Neural crest cell (in vitro differentiated cells): ENCODE measurements at places on chromosomes 1 and 21. TPM values are rescaled to one million over a fixed set of nuclear protein-coding genes. Genes with fewer than 3 reads are reported as not detected.

DNA sequence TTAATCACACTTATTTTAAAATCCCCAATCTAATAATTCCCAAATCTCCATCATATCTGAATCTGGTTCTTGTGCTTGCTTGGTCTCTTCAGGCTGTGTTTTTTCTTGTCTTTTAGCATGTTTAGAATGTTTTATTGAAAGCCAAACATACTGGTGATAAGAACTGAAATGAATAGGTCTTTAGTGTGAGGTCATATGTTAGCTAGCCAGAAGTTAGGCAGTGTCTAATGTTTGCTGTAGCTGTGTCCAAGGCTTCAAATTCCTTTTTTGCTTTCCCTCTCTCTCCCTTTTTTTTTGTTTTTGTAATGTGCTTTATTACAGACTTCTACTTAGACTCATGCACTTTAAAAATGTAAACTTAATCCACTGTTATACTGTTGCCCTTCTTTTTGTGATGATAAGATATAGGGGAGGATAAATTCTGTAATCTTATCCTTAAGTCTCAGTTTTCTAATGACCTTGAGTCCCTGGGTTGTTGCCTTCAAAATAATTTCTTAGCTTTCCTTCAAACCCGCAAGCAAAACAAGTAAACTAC lies 725.1 kb downstream of the BRINP3 start:
- DNase-seq = no peak

KIAA0319L gene
- total RNA-seq = 54.2 and 55.9 TPM in 2 replicates

SOX13 gene
- total RNA-seq = 60.9 and 64.4 TPM in 2 replicates

DNA sequence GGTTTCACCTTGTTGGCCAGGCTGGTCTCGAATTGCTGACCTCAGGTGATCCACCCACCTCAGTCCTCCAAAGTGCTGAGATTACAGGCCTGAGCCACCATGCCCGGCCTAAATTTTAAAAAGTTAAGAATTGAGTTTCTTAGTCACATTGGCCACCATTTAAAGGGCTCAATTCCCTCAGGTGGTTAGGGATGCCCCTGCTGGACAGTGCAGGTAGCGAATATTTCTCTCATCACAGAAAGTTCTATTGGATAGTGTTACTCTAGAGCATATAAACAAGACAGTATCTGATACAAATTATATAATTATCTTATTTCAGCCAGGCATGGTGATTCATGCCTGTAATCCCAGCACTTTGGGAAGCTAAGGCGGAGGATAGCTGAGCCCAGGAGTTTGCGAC lies 320.2 kb downstream of the ZP4 start:
- DNase-seq = no peak

DNA sequence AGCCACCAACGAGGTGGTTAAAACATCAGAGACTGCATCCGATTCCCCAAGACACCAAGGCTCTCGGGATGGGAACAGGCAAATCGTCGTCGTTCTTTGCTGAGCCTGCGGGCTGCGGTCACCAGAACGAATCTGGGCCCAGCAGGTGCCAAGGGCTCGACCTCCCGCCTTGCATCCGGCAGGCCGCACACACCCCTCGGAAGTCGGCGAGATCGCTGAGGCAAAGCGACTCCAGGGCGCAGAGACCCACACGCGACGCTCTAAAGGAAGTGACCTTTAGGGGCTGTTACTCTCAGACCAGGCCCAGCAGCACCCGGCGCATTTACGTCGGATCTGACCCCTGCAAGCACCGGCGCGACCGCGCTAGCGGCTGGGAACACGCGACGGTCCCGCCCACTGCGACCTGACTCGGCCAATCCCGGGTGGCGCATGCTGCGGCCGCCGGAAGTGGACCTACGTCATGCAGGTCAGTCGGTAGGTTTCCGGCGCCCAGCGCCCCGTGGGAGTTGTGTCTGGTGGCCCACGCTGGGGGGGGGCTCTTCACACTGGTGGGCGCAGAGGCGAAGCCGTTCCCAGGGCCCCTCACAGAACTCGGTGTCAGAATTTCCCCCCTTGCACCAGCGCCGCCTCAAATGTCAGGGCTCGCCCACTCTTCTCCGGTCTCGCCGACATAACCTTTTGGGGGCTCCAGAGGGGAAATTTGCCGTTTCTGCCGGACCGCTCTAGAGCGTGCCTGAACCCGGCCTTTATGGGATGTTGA lies 7.5 kb upstream of the PARK7 start:
- no peak for DNase-seq

- DNase-seq = no peak
These were observed 9.9 kb upstream of the LDLRAD1 start for GRCh38 chr1:54027848-54028247.

GRCh38 chr1:43952731-43953346 lies 6.1 kb downstream of the IPO13 start:
- DNase-seq = no peak

DNA sequence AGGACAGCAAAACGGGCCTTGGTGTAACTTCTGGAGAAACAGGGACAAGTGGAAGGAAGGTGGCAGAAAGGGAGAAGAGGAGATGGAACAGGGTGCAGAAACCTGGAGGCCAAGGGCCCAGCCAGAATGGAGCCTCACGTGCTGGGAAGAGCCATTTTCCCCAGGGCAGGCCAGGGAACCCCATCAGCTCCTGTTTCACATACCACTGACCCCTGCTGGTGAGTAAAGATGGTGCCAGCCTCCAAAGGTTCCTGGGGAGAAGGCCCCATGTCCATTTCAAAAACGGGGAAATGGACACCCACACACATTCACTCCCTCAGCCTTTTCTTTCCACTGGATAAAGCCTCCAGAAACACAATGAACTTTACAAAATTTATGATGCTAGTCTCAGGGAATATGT lies 57.6 kb upstream of the JUN start:
- DNase-seq = no peak

GRCh38 chr21:42495765-42496119 lies 282 bp downstream of the RSPH1 start:
- DNase-seq = no peak

GRCh38 chr1:208910161-208910560 lies 666.0 kb upstream of the PLXNA2 start:
- DNase-seq = no peak

TXLNA gene
- total RNA-seq = 70.3 and 70.7 TPM in 2 replicates

DNA sequence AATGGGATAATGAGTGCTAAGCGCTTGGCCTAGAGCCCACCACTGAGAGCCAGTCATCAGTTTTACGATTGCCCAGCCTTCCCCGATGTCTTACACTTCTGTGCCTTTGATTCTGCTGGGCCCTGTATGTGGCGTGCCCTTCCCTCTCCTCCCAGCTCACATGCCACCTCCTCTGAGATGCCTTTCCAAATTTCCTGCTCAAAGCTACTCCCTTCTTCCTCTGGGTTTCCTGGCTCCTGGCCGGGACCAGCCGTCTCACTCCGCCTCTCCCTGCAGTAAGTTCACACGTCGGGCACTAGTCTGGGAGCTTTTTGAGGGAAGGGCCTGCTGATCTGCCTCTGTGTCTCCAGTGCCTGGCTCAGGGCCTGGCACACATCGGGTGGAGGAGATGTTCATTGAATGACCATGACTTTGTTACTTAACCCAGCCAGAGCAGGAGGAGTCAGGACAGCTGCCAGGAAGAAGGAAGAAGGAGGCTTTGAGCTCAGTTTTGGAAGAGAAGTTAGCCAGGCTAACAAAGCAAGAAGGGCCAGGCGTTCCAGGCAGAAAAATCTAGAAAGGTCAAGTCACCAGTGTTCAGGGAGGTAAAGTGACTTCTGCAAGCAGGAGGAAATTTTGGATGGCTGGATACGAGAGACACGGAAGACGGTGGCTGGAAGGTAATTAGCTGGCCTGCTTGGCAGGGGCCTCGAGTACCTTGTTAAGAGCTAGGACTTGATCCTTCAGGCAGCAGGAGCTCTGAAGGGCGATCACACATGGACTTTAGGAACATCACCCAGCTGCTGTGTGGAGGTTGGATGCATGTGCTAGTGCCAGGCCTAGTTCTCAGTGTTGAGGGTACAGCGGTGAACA lies 63.6 kb downstream of the EPHB2 start:
- DNase-seq = no peak

TMEM200B gene
- 3.7 and 3.8 TPM in 2 replicates for total RNA-seq

DNA sequence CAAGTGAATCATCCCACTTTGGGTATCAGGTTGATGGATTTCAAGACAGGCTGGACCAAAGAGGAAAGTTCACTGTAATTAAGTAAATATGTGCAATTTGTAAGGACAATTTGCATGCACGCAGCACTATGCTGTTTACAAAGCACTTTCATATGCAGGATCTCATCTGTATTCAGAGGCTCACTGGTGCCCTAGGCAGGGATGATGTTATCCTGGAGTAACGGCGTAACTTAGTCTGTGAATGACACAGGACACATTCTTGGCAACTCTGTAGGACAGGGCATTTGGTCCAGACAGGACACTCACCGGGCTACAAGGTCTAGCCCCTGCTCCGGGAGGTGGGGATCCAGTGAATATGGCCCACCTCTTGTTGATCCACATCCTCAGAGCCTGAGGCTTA lies 365.4 kb upstream of the DUSP10 start:
- no peak for DNase-seq

DNA sequence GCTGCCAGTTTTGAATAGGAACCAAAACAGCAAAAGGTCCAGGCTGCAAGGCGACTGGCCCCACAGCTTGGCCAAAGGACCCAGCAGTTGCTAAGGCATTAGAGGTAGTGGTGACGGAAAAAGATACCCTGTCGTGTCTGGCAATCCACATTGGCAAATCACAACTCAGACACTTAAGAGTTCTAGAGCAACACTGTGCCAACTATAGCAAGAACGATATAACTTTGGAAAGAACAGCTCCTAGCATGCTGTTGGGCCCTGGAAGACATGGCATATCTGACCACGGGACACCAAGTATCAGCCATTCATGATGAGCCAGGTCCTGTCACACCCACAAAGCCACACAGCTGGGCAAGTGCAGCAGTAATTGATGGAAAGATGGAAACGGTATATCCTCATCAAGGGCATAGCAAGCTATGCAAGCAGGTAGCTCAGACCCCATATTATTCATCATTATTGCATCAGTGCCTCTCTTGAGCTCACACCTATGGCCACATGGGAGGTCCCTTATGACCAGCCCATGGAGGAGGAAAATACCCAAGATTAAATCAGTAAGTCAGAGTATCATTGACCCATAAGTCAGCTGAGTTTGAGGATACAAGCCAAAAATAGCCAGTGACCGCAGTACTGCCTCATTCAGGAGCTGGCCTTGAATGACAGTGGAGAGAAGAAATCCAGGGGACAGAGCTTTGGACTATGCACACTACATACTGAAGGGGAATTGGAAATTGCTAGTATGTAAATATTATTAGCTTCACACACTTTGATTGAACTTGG lies 221.2 kb downstream of the SETD4 start:
- no peak for DNase-seq

- DNase-seq = no peak
These were observed 32.8 kb downstream of the ELK4 start for GRCh38 chr1:205598841-205599668.

- no peak for DNase-seq
These were observed 76.1 kb downstream of the PTPN14 start for GRCh38 chr1:214475331-214475730.

DNA sequence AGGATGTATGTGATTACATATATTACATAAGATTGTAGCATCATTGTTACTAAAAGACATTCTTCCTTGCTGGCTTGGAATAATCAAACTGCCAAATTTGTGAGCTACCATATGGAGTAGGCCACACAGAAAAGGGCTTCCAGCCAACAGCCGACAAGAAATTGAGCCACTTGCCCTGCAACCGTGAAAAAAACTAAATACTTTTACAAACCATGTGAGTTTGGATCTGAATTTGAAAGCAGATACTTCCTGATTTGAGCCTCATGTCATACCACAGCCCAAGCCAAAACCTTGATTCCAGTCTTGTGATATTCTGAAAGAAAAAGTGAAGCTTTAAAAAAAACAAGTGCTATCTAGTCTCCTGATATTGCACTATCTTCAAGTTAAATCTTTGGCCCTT lies 55.6 kb upstream of the PRMT6 start:
- no peak for DNase-seq

TCHH gene
- total RNA-seq = not detected in 2 replicates

DNA sequence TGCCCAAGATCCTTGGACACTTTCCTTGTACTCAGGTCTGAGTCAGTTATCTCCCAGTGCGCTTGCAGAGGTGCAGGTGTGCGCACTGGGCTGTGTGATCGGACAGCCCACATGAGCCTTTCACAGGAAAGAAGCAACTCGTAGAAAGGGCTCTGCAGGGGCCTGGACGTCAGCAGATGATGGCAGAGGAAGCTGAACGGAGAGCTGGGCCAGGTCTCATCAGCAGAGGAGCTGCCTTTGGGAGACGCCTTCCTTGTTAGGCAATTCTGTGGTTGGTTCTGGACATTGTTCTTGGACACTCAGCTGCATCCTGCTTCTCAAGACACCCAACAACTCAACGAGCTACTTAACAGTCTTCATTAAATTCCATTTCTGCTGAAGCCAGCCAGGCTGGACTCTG lies 7.5 kb upstream of the PROK1 start:
- DNase-seq = no peak

DNA sequence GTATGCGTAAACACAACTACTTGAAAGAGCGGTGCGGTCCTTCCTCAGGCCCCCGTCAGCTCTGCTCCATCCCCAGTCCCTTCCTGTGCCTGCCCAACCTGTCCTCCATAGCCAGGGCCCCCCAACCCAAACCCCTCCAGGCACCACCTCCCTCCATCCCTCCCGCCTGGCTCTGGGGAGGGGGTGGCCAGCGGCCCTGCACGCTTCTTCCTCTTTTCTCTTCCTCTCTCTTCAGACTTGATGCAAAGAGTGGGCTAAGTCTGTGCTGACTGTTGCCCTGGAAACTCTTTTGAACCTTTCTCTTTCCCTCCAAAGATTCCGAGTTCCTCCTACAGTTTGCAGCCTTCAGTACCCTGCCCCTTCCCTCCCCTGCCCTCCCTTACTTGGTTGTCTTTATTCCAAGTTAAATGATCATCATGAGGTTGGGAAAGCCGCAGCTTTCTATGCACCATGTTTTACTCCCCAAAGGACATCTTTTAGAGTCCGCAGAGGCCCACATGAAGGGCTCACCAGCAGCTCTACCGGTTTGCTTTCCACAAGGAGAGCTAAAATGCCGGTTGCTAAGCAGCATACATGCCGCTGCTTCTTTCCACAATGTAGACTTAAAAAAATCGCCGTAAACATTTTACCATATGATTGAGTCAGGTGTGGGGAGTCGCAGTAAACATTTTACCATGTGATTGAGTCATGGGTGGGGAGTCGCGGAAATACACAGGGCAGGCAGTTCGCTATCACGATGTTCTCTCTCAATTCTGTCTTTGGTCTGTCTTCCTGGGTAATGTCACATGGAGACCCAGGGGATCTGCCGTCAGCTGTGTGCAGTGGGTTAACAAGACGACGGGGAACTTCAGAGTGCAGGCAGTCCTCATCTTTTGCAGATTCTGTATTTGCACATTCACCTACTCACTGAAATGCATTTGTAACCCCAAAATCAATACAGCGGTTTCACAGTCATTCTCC lies 525.3 kb downstream of the KIF26B start:
- no peak for DNase-seq

DNA sequence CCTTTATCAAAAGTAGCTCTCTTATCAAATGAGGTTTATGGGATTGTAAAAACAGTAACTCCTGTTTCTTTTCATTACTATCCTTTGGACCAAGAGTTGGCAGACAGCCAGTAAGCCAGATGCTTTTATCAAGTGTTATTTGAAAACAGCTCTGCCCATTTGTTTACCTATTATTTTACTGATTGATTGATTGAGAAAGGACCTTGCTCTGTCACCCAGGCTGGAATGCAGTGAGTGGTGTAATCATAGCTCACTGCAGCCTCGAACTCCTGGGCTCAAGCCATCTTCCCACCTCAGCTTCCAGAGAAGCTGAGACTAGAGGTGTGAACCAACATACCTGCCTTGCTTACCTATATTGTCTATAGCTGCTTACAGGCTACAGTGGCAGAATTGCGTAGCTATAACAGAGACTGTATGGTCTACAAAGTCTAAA lies 3.6 kb downstream of the PRKAB2 start:
- no peak for DNase-seq
